Activated CD8-positive, alpha-beta T cell treated with anti-CD3 and anti-CD28 coated beads, Interleukin-2, amount 10 ng/mL, durations not matched to agents 7 days and 5 days (primary cell): ENCODE measurements at places on chromosomes 11 and 22. TPM values are rescaled to one million over a fixed set of nuclear protein-coding genes. Genes with fewer than 3 reads are reported as not detected.

Gene SLC22A25
- not detected for total RNA-seq

Gene TRPM5
- total RNA-seq, result not detected

Gene P2RY6
- total RNA-seq, result not detected

Gene SUSD2
- total RNA-seq, result 1.3 TPM

DNA sequence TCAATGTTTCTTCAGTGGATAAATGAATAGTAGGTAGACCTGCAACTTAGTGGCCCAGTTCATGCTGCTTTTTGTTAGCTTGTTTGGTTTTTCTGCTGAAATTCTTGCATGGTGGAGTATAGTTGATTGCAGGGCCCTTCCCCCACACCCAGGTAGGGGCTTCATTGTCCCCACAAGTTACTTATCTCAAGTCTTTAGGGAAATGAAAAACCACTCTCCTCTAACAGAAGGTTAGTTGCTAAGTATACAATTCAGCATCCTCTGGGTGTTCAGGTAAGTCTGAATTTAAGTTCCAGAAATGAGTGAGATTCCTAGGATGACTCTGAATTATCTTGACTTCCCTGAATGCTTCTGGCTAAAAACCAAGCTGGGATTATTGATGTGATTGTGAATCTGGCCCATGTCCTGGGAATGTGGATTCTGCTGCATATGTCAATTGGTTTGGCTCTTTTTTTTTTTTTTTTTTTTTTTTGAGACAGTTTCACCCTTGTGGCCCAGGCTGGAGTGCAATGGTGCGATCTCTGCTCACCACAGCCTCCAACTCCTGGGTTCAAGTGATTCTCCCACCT lies 40.3 kb downstream of the BCL2L13 start:
- H3K36me3 ChIP-seq, result no peaks in the 10 kb centered on the region
- DNase-seq, result no peak
- H3K27ac ChIP-seq, result no peak overlapping the region
- no peaks in the 10 kb centered on the region for H3K27me3 ChIP-seq
- no peak overlapping the region for H3K4me3 ChIP-seq

DNA sequence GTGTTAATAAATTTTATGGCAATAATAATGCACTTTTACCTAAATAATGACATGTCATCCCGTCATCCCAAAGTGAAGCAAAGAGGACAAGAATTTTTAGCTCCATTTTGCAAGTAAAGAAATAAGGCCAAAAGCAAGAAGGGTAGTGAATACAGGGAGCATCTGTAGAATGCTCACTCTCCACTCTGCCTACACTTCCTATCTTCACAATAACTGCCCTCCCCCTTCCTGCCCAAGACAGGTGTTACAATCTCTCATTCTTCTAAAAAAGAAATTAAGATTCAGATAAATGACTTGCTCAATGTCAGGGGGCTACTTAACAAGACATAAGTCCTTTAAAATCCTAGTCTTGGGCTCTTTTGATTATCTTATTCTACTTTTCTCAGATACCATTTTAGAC lies 8.9 kb downstream of the RDX start:
- no peak overlapping the region for H3K4me3 ChIP-seq
- H3K27ac ChIP-seq, result no peak overlapping the region
- H3K36me3 ChIP-seq, result peaks cover 10% of the 10 kb centered on the region
- no peak for DNase-seq

DNA sequence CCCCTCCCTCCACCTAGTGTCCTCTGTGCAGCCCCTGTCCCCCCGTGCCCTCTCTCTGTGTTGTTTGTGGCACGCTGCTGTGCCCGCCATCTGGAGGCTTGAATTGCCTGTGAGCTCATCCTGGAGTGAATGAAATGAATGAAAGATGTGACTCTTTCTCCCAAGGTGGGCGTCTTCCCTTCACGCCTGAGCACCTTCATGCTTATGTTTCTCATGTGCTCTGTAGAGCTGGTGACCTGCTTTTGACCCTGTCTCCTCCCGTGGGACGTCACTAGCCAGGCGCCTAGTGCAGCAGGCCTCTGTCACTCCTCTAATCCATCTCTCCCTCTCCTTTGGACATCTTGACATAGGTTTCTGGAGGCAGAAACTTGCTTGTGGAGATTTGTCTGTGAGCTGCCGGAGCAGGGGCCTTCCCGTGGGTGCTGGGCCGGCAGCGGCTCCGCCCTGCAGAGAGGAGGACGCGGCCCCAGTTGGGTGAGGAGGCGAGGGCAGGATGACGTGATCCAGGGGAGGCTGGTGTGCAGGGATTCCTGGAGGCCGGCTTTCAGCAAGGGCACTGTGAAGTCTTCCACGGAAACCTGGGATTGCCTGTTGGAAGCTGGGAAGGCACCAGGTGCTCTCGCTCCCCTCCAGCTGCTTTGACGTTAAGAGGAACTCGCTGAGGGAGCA lies 40.6 kb downstream of the MUC6 start:
- H3K36me3 ChIP-seq, result peaks cover 13% of the 10 kb centered on the region
- no peaks in the 10 kb centered on the region for H3K27me3 ChIP-seq
- H3K27ac ChIP-seq, result peak overlapping the region; percentile 81
- DNase-seq, result no peak
- no peak overlapping the region for H3K4me3 ChIP-seq
- H3K4me1 ChIP-seq, result peaks cover 10% of the 10 kb centered on the region

DNA sequence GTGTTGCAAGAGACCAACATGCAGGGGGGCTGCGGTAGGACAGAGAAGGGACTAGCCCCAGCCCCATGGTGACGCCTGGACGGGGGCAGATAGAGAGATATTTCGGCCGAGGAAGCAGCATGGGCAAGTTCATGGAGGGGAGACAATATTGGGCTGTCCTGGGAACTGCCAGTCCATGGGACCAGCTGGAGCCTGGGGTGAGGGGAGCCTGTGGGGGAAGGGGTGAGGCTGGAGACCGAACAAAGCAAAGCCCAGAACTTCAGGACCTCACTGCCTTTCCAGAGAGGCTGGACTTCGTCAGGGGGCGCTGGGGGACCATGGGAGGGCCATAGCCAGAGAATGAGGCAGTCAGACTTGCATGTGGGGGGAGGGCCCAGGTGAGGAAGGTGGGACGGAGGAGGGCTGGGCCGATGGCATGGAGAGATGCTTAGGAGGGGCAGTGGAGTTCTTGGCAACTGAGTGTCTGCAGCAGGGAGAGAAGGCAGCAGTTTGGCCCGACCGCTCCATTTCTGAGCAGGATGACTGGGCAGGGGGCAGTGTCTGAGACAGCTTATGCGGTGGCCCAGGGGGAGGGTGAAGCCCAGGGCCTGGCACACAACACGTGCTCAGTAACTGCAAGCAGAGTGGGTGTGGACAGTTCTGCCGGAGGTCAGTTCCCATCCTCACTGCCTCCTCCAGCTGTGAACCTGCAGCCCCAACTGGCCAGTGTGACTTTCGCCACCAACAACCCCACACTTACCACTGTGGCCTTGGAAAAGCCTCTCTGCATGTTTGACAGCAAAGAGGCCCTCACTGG lies 712 bp downstream of the UPK3A start:
- peaks cover 9% of the 10 kb centered on the region for H3K4me1 ChIP-seq
- no peak for DNase-seq
- H3K27ac ChIP-seq, result no peak overlapping the region
- H3K4me3 ChIP-seq, result no peak overlapping the region
- no peaks in the 10 kb centered on the region for H3K36me3 ChIP-seq
- peaks cover 38% of the 10 kb centered on the region for H3K27me3 ChIP-seq

GRCh38 chr22:20086101-20086599 lies 6.1 kb downstream of the DGCR8 start:
- DNase-seq, result no peak
- no peak overlapping the region for H3K27ac ChIP-seq
- peaks cover 77% of the 10 kb centered on the region for H3K4me1 ChIP-seq
- peaks cover 66% of the 10 kb centered on the region for H3K36me3 ChIP-seq

DNA sequence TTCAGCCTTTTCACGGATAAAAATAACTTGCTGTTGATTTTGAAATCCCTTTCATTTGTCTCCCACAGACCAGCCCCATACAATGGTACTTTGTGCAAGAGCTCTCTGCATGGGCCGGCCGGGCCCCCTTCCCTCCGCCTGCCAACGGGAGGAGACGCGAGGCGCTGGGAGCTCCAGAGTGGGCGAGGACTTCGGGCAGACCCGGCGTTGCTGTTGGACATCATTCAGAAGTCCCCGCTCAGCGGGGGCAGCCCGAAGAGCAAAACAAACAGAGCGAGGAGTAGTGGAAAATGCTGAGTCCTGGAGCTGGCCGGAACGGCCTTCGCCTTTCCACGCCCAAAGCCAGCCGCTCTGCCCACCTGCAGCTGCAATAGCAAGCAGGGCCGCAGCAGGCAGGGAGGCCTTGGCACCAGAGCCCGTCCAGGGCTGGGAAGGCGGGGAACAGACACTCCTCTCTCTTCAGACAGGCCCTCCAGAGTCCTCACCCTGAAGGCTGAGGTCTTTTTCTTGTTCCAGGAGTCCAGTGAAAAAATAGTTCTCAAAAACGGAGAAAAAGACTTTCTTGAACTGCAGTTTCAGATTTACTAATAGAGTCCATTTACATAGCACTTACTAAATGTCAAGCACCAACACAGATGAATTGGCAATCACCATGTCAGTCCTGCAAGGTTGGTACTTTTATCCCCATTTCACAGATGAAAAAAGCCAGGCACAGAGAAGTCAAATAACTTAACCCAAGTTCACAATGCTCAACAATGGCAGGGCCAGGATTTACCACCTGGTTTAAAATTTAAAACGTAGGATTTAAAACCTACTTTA lies 135.5 kb downstream of the ETS1 start:
- H3K4me3 ChIP-seq, result no peak overlapping the region
- peak overlapping the region; percentile 46 for H3K27ac ChIP-seq
- H3K36me3 ChIP-seq, result peaks cover 55% of the 10 kb centered on the region
- H3K4me1 ChIP-seq, result peaks cover 55% of the 10 kb centered on the region
- H3K27me3 ChIP-seq, result no peaks in the 10 kb centered on the region

DNA sequence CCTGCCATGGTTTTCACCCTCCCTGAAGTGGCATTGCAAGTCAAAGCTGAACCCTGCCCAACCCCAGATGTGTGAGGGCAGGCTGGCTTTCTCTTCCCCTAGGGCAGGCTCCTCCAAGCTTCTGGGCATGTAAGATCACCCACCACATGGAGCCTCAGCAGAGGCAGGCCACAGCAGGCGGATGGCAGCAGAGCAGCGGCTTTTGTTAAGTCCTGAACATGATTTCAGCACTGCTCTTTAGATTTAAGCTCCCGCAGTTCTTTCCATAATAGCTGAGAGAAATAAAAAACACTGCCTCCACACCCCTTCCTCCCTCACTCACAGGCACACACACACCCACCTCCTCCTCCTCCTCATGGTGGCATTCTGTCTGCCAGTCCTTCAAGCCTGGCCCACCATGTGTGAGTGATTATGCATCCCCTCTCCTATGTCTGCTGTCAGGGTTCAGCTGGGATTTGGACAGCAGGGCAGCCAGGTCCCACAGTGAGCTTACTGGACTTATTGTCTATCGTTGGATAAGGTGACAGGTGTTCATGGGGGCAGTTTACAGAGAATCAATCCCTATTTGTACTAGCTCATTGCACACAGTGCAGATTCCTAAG lies 5.0 kb upstream of the NTM start:
- H3K4me3 ChIP-seq, result no peak overlapping the region
- H3K27ac ChIP-seq, result no peak overlapping the region
- H3K27me3 ChIP-seq, result no peaks in the 10 kb centered on the region
- no peaks in the 10 kb centered on the region for H3K36me3 ChIP-seq

DNA sequence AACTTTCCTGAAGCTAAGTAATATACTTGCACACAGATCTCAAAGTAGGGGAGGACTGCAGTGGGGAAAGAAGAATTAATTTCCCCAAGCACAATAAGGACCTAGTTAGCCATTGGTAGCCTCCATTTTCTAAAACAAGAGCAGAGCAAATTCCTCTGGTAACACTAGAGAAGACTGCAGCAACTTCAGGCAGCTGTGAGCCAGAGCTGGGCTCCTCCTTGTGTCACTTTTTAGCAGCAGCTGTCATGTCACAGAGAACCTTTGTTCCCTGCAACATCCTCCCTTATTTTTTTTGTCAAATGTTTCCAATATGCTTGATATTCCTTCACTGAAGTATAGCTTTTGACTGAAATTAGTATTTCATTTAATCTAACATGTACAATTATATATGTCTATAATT lies 54.4 kb downstream of the RRAS2 start:
- H3K27me3 ChIP-seq, result no peaks in the 10 kb centered on the region
- no peak overlapping the region for H3K4me3 ChIP-seq
- no peaks in the 10 kb centered on the region for H3K36me3 ChIP-seq
- no peak for DNase-seq

DNA sequence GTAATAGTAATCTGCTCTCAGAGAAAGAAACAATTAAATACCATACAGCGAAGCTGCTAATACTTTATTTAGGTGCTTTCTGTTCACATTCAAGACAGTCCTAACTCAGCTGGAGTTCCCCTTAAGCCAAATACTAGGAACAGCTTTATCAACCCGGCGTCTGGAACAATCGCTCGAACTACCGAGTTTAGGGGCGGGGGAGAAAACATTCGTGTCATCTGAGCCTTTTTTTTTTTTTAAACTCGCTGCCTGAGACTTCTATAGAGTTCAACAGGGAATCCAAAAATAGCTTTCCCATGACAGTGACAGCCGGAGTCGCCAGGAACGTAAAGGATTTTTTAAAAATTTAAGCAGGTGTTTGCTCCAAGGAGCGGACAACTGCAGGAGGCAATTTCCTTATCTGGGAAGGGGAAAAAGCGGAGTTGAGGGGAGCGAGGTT lies 852 bp downstream of the TRAF6 start:
- H3K4me3 ChIP-seq, result peak overlapping the region; percentile 98
- H3K4me1 ChIP-seq, result peaks cover 32% of the 10 kb centered on the region
- peak overlapping the region; percentile 92 for H3K27ac ChIP-seq
- no peak for DNase-seq
- H3K36me3 ChIP-seq, result peaks cover 1% of the 10 kb centered on the region

GRCh38 chr11:6771926-6772893 lies at the start of gene OR2AG2:
TSS of gene OR2AG2 (minus strand) at chr11:6771976. CDS start at chr11:6768957, 3,019 bp downstream.
- peaks cover 10% of the 10 kb centered on the region for H3K27me3 ChIP-seq
- no peak within 1 kb of the TSS for H3K4me3 ChIP-seq
- no peaks in the 10 kb centered on the region for H3K4me1 ChIP-seq
- no peak for DNase-seq
- no peaks in the 10 kb centered on the region for H3K36me3 ChIP-seq
- H3K27ac ChIP-seq, result no peak within 1 kb of the TSS

DNA sequence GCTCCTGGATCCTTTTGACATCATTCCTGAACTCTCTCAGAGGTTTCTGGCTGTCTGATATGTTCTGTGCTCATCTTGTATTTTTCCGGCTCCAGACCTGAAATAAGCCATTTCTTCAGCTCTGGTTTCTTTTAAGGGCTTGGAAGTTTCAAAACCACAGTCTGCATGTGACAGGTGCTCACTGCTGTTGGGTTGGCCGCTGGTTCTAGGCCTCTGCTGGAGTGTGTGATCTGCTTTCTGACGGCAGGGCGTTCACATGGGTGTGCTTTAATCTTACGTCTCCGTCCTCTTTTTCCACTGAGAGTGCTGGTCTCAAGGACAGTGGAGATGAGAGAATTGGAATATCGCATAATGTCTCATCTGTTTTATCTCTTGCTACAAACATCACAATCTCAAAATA lies 10.3 kb downstream of the ZBED4 start:
- peak overlapping the region; percentile 30 for H3K27ac ChIP-seq
- H3K4me1 ChIP-seq, result peaks cover 53% of the 10 kb centered on the region
- H3K36me3 ChIP-seq, result peaks cover 49% of the 10 kb centered on the region
- no peak for DNase-seq
- H3K4me3 ChIP-seq, result no peak overlapping the region
